Activated naive CD4-positive, alpha-beta T cell treated with anti-CD3 and anti-CD28 coated beads, Interleukin-2, amount 10 ng/mL, durations not matched to agents 7 days and 5 days (primary cell): ENCODE measurements at places on chromosomes 4 and X.

- DNase-seq = peak; percentile 29
- peaks cover 7% of the 10 kb centered on the region for H3K36me3 ChIP-seq
- peaks cover 10% of the 10 kb centered on the region for H3K27me3 ChIP-seq
- H3K27ac ChIP-seq = peak overlapping the region; percentile 61
- peaks cover 2% of the 10 kb centered on the region for H3K4me1 ChIP-seq
- H3K4me3 ChIP-seq = peak overlapping the region; percentile 19
These were observed 116.7 kb downstream of the UBE2K start for GRCh38 chr4:39814403-39815185.

GRCh38 chr4:169807934-169808509, 50.3 kb upstream of the HPF1 start:
- no peak overlapping the region for H3K4me3 ChIP-seq
- H3K27me3 ChIP-seq = peaks cover 4% of the 10 kb centered on the region
- no peak for DNase-seq
- H3K27ac ChIP-seq = no peak overlapping the region

GRCh38 chr4:15348236-15348635, 79.6 kb upstream of the C1QTNF7 start:
- no peak overlapping the region for H3K4me3 ChIP-seq
- H3K36me3 ChIP-seq = no peaks in the 10 kb centered on the region
- no peak for DNase-seq
- no peaks in the 10 kb centered on the region for H3K27me3 ChIP-seq

DNA sequence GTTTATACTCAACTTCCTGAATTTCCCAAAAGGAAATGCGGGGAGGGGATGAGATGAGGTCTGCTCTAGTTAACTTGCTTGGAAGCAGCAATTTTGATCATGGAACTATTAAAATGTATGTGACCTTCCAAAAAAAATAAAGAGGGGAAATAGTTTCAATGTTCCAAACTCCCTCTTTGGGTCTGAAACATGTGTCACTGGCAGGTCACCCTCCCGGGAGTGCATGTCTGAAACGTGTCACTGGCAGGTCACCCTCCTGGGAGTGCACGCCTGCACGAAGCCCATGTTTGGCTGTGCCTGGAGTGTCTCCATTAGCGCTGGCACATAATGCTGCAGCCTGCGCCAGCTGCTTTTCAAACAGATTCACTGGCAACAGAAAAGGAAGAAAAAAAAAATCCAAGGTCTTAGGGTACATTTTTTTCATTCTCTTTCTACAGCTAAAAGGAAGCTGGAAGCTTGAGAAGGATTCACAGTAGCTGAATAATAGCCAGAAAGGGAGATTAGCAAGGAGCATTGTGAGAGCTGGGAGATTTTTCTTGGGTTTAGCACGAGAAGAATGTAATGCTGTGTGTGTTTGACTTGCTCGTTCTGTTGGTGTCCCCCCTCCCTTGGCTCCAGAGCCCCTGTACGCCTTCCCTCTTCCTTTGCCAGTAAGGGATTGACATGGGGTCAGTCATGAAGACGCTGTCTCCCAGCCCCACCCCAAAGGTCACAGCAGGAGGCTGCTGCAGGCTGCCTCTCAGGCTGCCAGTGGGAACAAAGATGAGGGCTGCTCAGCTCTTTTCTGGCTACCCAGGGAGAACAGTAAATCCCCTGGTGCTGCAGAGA, 39.2 kb upstream of the TLR3 start:
- H3K27me3 ChIP-seq = peaks cover 6% of the 10 kb centered on the region
- no peaks in the 10 kb centered on the region for H3K36me3 ChIP-seq
- no peak for DNase-seq

DNA sequence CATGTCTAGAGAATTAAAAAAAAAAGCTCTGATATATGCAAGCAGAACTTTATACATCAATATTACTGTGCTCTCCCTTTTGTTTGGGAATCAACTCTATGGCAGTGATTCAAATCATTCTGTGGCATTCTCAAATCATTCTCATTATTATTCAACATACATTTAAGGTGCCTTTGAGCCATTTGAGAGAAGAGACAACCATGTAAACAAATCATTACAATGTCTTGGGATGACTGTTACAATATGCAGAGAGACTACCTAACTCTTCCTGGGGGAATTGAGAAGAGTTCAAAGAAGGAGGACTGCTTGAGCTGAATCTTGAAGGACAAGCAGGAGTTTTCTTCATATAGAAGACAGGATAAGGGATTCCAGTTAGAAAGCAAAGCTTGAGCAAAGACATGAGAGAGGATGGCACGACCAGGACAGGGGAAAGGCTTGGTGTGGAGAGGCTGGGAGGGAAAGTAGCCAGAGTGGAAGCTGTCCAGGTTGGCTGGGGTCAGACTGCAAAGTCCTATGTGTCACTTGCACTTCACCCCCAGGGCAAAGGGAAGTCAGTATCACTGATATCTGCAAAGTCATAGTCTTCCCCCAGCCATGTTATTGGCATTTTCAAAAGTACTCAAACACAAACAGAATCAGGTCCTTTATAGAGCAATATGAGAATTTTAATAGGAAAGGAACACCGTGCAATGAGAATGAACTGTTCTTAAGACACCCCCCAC, 9.0 kb downstream of the SEC24D start:
- peaks cover 41% of the 10 kb centered on the region for H3K36me3 ChIP-seq
- H3K27me3 ChIP-seq = no peaks in the 10 kb centered on the region
- no peak overlapping the region for H3K27ac ChIP-seq
- no peak overlapping the region for H3K4me3 ChIP-seq
- no peak for DNase-seq

DNA sequence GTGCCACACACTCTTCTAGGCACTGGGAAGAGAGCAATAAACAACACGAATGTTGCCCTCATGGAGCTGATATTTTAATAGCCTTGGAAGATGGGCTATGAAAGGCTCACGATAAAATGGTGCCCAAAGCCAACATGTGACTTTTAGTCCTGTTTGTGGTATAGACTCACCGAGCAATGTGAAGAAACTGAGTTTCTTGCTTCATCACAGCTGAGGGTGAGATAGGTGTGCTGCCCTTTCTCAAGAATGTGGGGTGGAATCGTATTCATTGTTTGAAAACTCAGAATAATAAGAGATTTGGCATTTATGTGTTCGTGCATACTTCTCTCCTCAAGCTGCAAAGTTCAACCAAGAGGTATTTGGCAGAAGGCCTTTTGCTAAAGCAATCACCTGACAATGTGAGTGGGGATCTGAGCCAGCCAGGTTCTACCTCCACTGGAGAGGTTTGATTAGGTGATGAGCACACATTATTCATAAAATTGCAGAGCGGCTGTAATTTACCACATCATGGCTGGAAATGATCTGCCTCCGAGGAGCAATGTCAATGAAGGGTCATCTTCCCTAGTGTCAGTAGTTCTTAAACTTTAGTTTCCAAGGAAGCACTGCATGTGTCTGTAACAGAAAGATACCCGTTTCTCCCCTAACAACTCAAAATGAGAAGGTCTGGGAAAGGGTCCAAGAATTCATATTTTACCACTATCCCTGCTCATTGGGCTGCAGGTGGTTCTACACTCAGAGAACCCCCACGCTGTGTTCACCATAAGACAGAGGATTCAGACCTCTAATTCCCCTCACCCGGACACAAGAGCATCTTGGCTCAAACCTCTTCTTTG, 41.9 kb upstream of the CBR4 start:
- no peak overlapping the region for H3K27ac ChIP-seq
- no peaks in the 10 kb centered on the region for H3K4me1 ChIP-seq
- peaks cover 3% of the 10 kb centered on the region for H3K27me3 ChIP-seq
- no peak overlapping the region for H3K4me3 ChIP-seq
- H3K36me3 ChIP-seq = no peaks in the 10 kb centered on the region

DNA sequence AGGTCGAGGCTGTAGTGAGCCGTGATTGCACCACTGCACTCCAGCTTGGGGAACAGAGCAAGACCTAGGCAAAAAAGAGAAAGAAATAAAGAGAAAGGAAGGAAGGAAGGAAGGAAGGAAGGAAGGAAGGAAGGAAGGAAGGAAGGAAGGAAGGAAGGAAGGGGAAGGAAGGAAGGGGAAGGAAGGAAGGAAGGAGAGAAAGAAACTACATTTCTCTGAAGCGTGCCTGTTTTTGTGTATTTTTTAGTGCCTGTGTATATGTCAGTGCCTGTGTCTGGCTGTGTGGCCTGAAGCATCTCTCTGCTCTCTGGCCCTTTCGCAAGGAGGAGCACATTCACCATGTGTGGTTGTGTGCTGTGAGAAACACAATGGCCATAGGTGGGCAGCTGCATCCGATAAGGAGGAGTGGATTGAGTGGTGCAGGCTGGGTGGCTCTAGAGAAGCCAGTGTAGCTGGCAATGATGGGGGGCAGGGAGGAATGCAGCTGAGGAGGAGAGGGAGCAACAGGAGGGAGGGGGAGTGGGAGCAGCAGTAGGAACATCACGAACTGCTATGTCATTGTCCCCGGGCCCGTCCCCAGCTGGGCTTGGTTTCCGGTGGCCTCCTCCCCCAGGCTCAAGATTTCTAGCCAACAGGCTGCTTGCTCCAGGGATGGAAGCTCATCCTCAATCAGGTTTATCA, 11.4 kb downstream of the SYN1 start:
- H3K4me1 ChIP-seq = peaks cover 6% of the 10 kb centered on the region
- no peaks in the 10 kb centered on the region for H3K36me3 ChIP-seq
- no peak for DNase-seq

- H3K27me3 ChIP-seq = peaks cover 8% of the 10 kb centered on the region
- no peak overlapping the region for H3K27ac ChIP-seq
- no peak for DNase-seq
These were observed 90.7 kb downstream of the PALLD start for GRCh38 chr4:168587411-168588125.

DNA sequence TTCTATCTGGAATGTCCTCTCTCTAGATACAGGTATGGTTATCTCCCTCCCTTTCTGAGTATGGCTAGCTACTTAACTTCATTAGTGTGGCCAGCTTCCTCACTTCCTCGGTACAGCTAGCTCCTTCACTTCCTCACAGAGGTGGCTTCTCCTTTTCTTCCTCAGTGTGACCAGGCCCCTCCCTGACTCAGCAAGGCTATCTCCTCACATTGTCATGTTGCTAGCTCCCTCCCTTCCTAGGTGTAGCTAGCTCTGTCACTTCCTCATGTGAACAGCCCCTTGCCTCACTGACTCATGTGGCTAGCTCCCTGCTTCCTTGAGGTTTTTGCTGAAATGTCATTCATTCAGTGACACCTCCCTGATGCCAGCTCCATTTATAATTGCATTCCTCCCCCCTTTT, 67.3 kb upstream of the DDIT4L start:
- no peak for DNase-seq
- H3K4me1 ChIP-seq = no peaks in the 10 kb centered on the region
- H3K27ac ChIP-seq = no peak overlapping the region
- H3K36me3 ChIP-seq = no peaks in the 10 kb centered on the region
- no peak overlapping the region for H3K4me3 ChIP-seq
- no peaks in the 10 kb centered on the region for H3K27me3 ChIP-seq

- H3K27me3 ChIP-seq = no peaks in the 10 kb centered on the region
- H3K27ac ChIP-seq = no peak overlapping the region
- no peaks in the 10 kb centered on the region for H3K36me3 ChIP-seq
- H3K4me3 ChIP-seq = no peak overlapping the region
These were observed 75.4 kb downstream of the PRDM5 start for GRCh38 chr4:120847019-120847582.

DNA sequence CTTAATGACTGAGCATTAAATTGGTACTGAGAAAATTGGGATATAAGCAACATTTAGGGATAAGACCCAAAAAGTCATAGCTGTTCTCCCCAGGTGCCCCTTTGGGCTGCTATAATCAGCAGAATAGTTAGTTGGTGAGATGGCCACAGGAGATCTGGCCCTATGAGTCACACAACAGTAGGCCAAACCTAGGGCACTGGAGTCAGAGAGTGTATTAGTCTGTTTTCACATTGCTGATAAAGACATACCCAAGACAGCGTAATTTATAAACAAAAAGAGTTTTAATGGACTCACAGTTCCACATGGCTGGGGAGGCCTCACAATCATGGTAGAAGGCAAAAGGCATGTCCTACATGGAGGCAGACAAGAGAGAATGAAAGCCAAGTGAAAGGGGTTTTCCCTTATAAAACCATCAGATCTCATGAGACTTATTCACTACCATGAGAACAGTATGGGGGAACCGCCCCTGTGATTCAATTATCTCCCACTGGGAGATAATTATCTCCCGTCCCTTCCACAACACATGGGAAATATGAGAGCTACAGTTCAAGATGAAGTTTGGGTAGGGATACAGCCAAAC, 338.3 kb upstream of the NR3C2 start:
- H3K27ac ChIP-seq = no peak overlapping the region
- no peak overlapping the region for H3K4me3 ChIP-seq
- no peak for DNase-seq
- no peaks in the 10 kb centered on the region for H3K4me1 ChIP-seq
- H3K36me3 ChIP-seq = no peaks in the 10 kb centered on the region

GRCh38 chr4:73843369-73843768, 6.9 kb downstream of the CXCL6 start:
- no peaks in the 10 kb centered on the region for H3K4me1 ChIP-seq
- no peak overlapping the region for H3K27ac ChIP-seq
- no peaks in the 10 kb centered on the region for H3K27me3 ChIP-seq

- H3K27ac ChIP-seq = no peak overlapping the region
- no peaks in the 10 kb centered on the region for H3K27me3 ChIP-seq
- no peak for DNase-seq
- no peaks in the 10 kb centered on the region for H3K36me3 ChIP-seq
These were observed 62.2 kb upstream of the GPM6A start for GRCh38 chr4:175874306-175874705.

GRCh38 chrX:109403922-109404321, 78.0 kb downstream of the GUCY2F start:
- H3K4me1 ChIP-seq = no peaks in the 10 kb centered on the region
- H3K27me3 ChIP-seq = no peaks in the 10 kb centered on the region
- H3K4me3 ChIP-seq = no peak overlapping the region
- H3K36me3 ChIP-seq = no peaks in the 10 kb centered on the region

DNA sequence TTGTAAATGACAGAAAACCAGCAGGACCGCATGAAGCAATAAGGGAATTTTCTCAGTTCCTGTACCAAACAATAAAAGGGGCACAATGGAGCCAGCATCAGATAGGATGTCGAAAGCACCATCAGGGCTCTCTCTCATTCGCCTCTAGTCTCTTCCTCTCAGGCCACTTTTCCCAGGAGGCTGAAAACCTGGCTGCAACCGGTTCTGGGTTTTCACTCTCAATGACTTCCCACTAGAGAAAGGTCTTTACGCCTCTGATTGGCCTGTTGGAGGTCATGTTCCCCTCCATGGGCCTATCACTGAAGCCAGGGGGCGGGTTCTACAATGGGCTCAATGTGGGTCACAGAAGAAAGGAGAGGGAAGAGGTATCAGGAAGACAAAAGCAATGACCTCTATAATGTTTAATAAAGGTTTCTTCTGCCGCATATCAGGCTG, 29.3 kb downstream of the ZNF827 start:
- H3K4me3 ChIP-seq = no peak overlapping the region
- H3K36me3 ChIP-seq = no peaks in the 10 kb centered on the region
- H3K27ac ChIP-seq = no peak overlapping the region
- peaks cover 2% of the 10 kb centered on the region for H3K4me1 ChIP-seq

DNA sequence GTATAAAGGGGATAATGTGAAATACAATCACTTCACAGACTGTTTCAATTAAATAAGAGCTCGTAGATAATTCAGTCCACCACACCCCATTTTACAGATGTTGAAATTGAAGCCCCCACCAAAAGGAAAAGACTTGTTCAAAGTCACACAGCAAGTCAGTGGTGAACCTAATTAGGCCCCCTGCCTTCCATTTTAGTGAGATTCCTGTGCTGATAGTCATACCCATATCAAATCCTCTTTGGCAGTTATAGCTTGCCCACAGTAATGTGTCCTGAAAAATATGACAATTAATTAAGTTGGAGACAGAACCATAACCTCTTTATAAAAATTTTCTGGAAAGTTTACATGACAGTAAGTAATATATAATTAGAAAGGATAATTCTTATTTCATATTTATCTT, 58.0 kb downstream of the AR start:
- no peak overlapping the region for H3K27ac ChIP-seq
- no peaks in the 10 kb centered on the region for H3K4me1 ChIP-seq
- no peaks in the 10 kb centered on the region for H3K36me3 ChIP-seq
